ENCODE measurements at places on chromosomes 16 and 17. TPM values are rescaled to one million over a fixed set of nuclear protein-coding genes. Genes with fewer than 3 reads are reported as not detected.

GRCh38 chr17:82566129-82566960 lies 46.8 kb downstream of the FOXK2 start:
- no peak for DNase-seq

DNA sequence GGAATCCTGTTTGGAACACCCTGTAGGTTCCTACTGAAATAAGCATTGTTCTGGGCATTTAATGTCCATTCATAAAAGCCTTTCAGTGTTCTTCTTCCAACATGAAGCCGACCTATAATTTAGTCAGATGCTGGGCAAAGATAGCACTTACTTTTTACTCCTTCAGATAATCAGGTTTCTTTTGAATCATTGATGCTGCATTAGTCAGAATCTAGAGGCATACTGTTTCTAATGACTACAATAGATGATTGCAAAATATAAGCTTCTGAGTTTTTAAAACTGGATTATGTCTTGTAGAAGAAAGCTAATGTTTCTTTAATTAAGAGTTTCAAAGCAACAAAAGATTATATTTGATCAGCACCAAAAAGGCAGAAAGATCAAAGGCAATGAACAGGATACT lies 16.0 kb downstream of the MMD start:
- DNase-seq, result no peak

DNA sequence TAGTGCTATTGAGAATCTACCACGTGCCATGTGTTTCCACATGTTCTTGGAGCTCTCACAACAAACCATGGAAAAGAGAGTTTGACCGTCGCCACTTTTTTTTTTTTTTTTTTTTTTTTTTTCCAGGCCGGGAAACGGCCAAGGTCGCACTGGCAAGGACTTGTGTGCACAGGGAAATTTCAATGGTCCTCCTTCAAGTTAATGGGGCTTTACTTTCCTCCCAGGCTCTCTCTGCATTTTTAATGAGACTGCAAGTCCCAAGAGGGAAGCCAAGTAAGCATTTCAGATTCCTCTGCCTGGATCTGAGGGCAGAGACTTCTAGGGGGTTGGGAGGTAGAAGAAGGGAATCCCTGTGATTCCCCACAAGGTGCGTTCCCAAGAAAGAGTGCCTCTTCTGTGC lies 94.7 kb upstream of the MPHOSPH6 start:
- DNase-seq, result no peak

GRCh38 chr16:50093607-50094539 lies 28.1 kb downstream of the HEATR3 start:
- DNase-seq, result peak; percentile 16

DNA sequence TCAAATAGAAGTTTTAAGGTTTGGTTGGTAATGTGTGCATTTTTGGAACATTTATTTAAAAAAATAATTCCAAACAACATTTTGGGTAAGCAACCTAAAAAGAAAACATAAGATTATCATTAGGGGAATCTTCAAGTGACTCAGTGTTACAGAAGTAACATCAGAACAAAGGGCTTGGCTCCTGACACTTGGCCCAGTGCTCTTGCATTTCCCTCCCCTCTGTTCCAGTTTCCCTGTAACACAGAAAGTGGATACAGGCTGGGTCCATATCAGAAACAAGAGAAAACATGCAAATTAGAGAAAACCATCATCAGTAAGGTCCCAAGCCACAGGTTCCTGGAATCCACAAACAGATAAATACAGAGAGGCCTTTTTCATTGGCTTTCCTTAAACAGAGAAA lies 40.1 kb downstream of the SKAP1 start:
- no peak for DNase-seq

DNA sequence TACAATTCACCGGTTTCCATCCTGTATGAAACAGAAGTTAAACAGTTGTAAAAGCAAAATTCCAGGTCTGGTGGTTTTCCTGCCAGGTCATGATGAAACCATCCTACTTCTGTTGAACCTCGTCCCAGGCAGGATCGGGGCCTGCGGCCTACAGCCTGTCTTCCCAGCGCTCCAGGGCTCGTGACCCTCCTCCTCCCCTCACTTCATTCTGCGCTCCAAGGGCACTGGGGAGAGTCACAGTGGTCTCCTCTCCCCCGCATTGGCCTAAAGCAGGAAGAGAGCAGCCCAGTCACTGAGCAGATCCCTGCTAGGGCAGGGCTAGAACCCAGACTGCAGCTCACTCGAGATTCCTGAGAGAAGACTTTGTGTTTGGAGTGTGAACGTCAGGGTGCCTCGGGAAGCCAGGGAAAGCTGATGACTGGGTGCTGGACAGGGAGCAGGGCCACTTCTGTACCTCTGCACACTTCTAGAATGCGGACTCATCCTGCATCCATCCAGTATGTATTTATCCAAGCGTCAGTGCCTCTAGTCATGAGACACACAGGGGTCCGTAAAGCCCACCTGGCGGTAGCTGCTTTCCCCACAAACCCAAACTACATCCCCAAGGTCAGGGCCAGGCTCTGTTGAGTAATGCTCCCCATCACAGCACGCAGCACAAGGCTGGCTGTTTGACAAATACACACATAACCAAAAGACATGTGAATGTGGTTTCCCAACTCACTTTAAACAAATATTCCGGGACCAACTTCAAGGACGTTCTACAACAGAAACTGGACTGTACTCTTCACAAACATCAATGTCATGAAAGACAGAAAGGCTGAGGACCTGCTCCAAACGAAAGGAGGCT lies 1.7 kb upstream of the ITGAE start:
- no peak for DNase-seq

DNA sequence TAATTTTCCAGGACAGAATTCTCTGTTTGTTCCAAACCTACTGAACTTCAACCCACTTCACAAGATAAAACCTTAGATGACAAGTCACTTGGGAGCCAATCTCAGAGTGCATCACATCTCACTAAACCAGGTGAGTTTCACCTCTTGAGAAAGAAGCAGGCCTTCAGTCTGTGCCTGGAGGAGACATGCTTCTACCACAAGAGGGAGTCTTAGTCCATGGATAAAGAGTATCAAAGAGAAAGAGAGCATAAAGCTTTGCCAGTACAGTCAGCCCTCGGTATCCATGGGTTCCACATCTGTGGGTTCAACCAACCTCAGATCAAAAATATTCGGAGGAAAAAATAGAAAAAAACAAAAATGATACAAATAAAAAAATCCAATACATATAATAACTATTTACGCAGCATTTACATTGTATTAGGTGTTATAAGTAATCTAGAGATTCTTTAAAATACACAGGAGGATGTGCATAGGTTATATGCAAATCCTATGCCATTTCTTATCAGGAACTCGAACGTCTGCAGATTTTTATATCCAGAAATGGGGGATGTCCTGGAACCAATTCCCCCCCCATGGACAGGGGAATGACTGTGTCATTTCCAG lies 37.7 kb downstream of the DUSP14 start:
- DNase-seq, result peak; percentile 19

DNA sequence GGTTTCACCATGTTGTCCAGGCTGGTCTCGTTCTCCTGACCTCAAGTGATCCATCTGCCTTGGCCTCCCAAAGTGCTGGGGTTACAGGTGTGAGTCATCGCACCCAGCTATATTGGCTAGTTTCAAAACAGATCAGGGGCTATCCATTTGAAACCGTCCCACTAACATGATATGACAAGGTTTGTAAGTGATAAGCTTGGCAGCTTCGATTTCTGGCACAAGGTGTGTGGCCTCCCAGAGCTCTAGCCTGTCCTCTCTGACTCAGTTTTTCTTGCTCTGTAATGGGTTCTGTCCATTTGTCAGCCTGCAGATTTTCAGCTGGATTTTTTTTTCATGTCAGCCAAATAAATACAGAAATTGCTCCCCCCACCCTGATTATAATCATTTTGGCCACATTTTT lies 31.8 kb upstream of the TENT4B start:
- peak; percentile 43 for DNase-seq

- DNase-seq, result no peak
These were observed 76.4 kb downstream of the CNGB1 start for GRCh38 chr16:57894390-57895080.

GRCh38 chr16:72992142-72992601 lies 55.8 kb downstream of the ZFHX3 start:
- no peak for DNase-seq

DNA sequence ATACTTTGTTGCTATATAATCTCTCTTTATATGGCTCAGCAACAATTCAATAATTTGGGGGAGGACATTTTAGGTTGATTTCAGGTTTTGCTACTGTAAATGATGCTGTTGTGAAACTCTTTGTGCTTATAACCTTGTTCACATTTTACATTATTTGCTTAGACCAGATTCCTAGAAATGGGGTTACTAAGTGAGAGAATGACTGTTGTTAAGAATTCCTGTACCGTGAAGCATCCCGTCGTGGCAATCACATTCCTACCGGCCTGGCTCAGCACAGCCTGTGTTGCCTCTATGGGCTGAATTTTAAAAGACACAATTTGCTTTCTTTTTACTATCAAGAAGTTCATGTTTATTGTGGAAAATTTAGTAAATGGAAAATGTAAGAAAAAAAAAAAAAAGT lies 31.4 kb downstream of the B9D1 start:
- no peak for DNase-seq

DNA sequence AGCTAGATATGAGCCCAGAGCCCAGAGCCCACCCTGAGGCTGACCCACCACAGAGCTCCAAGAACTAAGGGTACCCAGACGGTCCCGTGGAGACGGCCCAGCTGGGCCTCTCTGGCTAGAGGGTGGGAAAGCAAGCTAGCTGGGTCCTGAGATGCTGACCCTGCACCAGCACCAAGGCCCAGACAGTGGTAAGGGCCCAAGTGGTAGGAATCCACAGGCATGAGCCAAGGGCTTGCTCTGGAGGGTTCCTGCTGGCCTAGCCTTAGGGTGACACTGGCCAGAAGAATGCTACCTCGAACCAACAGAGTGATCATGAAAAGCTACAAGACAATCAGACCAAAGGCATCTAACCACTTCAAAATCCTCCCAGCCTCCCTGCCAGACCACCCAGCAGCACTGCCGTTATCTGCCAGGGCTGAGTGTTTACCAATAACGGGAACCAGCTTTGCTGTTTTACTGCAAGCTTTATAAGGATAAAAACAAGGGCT lies 13.2 kb downstream of the HIC1 start:
- no peak for DNase-seq

Gene ZFPM1
- 13.8 TPM for total RNA-seq

Gene SKAP1
- total RNA-seq, result 96.6 TPM

Gene GSG1L
- total RNA-seq, result not detected

All from activated T-cell treated with anti-CD3 and anti-CD28 coated beads, Interleukin-2, amount 50 U/mL, for 72 hours (primary cell).